Stimulated activated CD8-positive, alpha-beta memory T cell treated with anti-CD3 and anti-CD28 coated beads, Interleukin-7, amount 100 ng/mL, for 24 hours (primary cell): ENCODE measurements at places on chromosomes 7 and 10.

DNA sequence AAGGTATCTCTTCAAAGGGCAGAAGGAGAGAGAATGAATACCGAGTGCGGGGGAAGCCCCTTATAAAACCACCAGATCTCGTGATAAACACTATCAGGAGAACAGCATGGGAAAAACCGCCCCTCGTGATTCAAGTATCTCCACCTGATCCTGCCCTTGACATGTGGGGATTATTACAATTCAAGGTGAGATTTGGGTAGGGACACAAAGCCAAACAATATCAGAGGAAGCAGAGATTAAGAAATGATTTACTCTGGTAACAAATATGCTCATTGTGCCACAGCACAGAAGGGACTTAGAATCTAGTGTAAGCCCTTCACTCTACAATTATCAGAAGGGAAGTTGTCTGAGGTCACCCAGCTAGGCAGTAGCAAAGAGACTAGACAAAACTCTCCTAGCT lies 40.1 kb upstream of the ZNRF2 start:
- no peak for DNase-seq

- DNase-seq = no peak
Observed at GRCh38 chr7:35255443-35256255, 1.7 kb upstream of the TBX20 start.

- no peak for DNase-seq
Observed at GRCh38 chr7:113285411-113285810, 167.1 kb upstream of the SMIM30 start.

DNA sequence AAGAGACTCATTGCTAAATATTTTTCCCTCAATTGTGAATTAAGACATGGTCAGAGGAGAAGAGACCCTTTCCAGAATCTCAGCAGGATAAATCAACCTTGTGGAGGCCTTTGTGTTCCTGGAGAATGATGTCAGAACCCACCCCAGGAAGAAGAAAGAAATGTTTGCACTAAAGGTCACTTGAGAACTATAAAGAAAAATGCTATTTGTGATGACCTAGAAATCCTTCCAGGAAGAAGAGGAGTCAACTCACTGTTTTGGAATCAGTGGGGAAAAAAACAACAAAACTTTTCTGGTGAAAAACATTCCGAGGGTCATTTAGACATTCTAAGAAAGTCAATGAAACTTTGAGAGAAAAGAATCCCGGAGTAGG lies 129.1 kb upstream of the ANKRD1 start:
- DNase-seq = no peak

DNA sequence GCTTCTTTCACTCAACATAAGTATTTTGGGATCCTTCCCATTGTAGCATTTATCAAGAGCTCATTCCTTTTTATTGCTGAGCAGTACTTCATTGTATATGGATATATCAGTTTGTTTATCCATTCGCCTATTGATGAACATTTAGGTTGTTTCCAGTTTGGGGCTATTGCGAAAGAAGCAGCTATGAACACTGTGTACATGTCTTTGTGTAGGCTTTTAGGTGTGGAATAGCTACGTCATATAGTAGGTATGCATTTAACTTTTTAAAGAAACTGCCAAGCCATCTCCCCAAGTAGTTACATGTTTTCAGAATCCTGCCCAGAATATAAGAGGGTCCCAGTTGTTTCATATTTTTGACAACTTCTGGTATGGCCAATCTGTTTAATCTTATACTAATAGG lies 468.1 kb downstream of the IPMK start:
- no peak for DNase-seq

DNA sequence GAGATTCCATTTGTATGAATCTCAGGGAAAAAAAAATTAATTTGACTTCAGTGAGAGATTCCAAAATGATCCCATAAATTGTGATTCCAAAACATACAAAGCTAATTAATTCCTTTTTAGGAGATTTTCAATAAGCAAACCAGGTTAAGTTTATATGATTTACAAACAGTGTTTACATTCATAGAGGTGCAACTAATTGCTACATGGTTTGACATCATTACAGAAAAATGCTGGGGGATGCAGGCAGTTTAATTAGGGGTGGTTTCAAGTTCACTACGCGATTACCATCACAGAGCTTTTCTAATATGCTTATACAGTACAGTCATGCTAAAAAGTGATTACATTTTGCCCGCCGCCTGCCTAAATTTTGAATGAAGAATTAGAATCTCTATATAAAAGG lies 143.2 kb upstream of the MGMT start:
- DNase-seq = no peak
